Activated CD4-positive, alpha-beta T cell treated with anti-CD3 and anti-CD28 coated beads, Interleukin-2, amount 10 ng/mL, durations not matched to agents 24 days and 14 days (primary cell): ENCODE measurements at places on chromosomes 6 and 20. TPM values are rescaled to one million over a fixed set of nuclear protein-coding genes. Genes with fewer than 3 reads are reported as not detected.

DNA sequence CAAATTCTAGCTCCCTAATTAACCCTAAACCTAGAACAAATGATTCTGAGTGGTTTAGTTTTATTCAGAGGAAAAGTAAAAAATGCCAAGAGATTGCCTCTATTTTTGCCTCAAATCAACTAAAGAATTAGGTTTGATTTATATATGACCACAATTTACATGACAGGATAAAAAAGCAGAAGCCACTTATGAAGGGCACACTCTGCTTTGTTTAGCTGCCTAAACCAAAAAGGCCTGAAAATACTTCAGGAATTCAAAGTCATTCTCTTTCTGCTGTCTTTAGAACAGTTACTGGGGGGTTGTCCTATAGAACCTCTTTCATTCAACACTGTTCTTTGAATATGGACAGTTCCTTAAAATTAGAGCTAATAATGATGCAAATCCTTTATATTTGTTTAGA lies 5.3 kb downstream of the FBXO5 start:
- no peak for DNase-seq

GRCh38 chr20:21048841-21049273 lies 57.3 kb downstream of the LINC00237 start:
- DNase-seq, result peak; percentile 86

The NKX2-2 gene
- total RNA-seq, result not detected in 2 replicates

The HELZ2 gene
- 13.7 and 15.9 TPM in 2 replicates for total RNA-seq

The SIRPB1 gene
- total RNA-seq, result 0.82 and 2.8 TPM in 2 replicates

DNA sequence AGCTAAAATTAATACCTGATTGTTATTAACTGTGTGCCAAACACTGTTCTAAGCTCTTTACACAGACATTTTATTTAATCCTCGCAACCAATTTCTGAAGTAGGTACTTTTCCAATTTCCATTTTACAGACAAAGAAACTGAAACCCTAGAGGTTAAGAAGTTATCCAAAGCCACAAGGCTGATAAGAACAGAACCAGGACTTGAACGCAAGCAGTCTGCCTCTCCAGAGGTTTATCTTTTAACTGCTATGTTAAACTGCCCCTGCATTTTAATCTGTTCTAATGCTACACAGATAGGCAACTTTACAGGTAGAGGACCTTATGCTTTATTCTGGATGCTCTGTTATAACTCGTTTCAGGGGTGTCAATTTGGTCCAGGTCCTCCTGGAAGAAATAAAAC lies 118.2 kb downstream of the SLC16A10 start:
- no peak for DNase-seq

DNA sequence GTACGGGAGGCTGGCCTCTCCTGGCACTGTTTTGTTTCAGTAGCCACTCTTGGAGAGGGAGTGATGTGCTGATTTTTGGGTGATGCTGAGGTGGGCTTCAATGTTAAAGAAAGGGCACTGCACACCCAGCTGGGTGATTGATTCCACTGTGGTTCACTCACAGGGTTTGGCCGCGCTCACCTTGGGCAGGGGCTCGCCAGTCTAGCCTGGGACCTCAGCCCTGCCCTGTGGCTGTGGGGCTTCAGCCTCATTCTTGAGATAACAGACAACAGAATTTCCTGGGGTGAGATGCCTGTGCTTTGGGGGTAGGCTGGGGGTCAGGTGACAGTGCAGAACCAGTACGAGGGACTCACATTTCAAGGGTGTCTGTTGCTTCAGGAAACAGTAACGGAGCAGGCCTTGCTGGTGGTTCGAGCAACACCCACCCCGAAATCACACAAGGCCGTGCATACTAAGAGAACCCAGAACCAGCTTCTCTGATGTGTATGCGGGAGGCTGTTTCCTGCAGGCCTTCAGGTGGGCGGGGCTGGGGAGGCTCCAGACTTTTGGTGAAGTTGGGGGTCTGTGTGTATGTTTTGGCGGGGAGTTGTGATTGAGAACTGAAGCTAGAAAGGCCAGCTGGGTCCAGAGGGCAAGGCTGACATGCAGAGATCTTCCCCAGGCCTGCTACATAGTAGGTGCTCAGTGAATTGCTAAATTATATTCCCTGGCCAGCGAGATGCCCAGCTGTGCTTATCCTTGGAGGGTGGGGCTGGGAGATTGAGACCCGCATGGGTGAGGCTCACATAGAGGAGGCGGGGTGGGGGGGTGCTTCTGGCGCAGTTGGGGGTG lies 154.2 kb upstream of the RNF24 start:
- peak; percentile 66 for DNase-seq

DNA sequence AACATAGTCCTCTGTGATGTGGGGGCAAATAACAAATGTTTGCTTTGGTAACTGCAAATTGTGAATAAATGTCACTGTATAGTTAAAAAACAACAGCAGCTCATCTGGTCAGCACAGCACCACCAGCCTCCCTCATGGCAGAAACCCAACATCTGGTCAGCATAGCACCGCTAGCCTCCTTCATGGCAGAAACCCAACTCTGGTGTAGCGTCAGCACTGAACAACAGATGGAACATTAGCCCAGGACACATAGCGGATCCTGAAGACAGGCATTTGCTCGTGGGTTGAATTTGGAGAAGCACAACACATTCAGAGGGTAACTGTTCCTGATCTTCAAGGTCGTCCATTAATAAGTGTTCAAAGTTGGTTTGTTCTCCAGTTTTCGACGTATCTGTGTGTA lies 265.9 kb downstream of the DLL1 start:
- DNase-seq, result no peak

GRCh38 chr6:82693094-82693493 lies 329.5 kb downstream of the TPBG start:
- DNase-seq, result no peak

The KIAA0408 gene
- total RNA-seq, result 8.2 and 8.7 TPM in 2 replicates

GRCh38 chr6:22149501-22150367 lies 147.1 kb downstream of the PRL start:
- DNase-seq, result no peak

GRCh38 chr20:16446991-16447390 lies 126.3 kb downstream of the KIF16B start:
- DNase-seq, result no peak

DNA sequence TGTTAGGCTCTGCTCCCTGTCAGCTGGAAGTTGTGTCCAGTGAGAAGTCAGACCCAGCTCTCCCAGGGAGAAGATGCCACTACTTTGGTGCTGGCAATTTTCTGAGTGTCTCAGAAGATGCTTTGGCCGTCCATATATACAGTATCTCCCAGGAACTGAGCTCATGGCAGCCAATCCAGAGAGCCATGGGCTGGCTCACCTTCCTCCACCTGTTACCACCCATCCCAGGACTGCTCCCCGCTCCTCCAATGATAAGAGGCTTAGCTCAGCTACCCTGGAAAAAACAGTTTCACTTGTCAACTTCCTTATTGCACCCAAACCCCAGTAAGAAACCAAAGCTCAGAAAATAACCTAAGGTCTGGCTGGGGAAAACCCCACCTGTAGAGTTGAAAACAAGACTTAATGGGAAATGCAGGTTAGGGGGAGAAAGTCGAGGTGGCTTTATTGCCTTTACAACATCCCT lies at the start of gene BNIP5:
TSS of gene BNIP5 (minus strand) at position 110 of the 463 bp plus-strand sequence. CDS start 6,198 bp downstream, outside the sequence.
- peak; percentile 75 for DNase-seq

GRCh38 chr6:31272836-31273626 lies 1.1 kb upstream of the HLA-C start:
- peak; percentile 77 for DNase-seq

GRCh38 chr6:13681305-13682061 lies 30.2 kb downstream of the RANBP9 start:
- peak; percentile 73 for DNase-seq

The EPPIN gene
- total RNA-seq, result not detected in 2 replicates

The KAT14 gene
- 16.5 and 16.8 TPM in 2 replicates for total RNA-seq

The ZDHHC14 gene
- 13.2 and 14.1 TPM in 2 replicates for total RNA-seq

The CPNE1 gene
- 317 and 318 TPM in 2 replicates for total RNA-seq

DNA sequence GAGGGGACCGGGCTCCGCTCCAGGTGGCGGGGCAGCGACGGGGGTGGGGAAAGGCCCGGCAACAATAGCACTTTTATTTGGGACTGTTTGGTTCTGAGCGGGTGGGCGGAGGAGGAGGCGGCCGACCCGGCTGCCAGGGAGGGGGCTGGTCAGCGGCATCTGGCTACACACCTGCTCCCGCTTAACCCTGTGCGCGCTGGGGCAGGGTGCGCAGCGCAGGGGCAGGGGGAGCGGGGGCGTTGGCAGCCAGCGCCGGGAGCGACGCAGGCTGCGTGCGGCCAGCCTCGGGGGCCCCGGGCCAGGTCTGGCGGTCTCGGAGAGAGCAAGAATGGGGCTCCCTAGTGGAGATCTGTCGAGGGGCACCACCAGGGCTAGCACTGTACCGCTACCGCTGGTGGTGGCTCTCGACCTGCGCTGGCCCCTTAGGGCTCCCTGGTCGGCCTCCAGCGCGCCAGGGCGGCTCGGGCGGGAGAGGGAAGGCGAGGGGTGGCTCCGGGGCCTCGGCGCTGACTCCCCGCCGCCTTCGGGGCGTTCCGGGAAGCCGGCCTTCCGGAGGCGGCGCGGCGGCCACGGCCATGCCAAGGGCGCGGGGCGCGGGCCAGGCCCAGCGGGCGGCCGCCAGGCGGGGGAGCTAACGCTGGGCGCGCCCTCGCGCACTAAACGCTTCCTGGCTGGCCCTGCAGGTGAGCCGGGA lies 92.4 kb downstream of the NCR2 start:
- DNase-seq, result peak; percentile 68
